ENCODE measurements at places on chromosomes 2 and 18.

GRCh38 chr2:216987252-216987821 is 127.5 kb upstream of the TNP1 start:
- no peak for DNase-seq

DNA sequence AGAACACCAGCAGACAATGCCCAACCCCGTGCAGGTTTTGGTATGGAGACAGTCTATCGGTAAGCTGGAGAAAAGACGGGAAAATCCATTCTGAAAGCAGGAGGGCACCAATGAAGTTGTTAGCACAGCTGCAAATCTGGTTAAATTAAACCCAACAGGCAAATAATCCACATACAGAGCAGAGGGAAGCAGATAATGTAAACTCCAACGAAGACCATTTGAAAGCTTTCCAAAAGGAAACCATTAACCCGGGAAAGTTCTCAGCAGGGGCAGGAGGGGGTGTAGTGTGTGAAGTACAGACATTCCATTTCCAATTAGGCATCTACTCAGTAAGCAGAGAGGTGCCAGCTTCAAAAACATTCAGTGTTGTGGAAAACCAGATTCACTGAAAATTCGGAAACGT is 10.3 kb downstream of the EDAR start:
- DNase-seq, result no peak

DNA sequence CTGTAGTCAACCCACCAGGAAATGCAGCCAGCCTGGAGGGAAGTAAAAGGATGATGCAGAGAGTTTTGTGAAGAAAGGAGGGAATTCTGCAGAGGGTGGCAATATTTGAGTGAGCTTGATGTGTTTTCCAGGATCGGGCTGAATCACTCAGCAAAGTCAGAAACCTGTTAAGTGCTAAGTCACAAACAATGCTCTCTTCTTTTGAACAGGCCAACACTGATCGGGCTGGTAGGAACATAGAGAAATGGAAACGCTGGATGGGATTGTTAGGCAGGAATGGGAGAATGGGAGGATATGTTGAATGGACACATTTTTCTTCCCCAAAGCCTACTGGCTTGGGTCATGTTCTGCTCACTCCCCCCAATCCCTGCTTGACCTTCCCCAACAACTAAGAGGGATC is 36.6 kb downstream of the KCNS3 start:
- no peak for DNase-seq

DNA sequence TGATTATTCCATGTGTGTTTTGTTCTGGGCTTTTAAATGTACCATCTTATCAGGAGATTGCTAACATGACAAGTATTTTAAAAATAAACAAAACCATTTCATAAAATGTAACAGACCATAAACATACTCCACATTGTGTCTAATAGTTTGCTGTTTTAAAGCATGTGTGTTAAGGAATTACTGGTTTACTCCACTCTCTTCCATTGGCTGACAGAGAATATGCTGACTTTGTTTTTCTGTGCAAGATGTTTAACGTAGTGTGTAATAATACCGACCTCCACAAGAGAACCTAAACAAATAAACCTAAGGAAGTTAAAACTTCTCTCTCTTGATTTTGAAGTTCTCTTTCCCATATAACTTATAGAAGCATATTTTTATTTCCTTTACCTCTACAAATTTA is 17.0 kb upstream of the TMEM18 start:
- DNase-seq, result no peak

DNA sequence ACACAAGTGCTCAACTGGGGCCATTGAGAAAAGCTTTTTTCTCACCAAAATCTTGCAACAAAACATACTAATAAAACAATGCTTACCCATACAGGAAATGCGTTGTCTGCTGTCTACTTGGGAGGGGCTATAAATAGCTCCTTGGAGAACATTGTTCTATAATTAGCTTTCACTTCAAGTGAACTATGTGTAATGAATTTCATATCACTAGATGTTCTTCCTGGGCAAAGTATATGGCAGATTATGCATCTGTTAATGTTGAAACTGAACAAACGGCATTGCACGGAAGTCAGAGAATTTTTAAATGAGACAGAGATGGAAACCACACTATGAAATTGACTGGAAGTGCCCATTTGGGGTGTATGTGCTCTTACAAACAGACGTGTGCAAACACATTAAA is 6.4 kb upstream of the NPAS2 start:
- no peak for DNase-seq

- DNase-seq, result no peak
Measured at GRCh38 chr2:96993367-96993766, 7.0 kb upstream of the FAM178B start.

- no peak for DNase-seq
Measured at GRCh38 chr2:198383392-198383791, 579.0 kb downstream of the PLCL1 start.

- no peak for DNase-seq
Measured at GRCh38 chr2:218990612-218991011, 2.6 kb downstream of the CRYBA2 start.

GRCh38 chr2:178409261-178409660 is 41.7 kb downstream of the PRKRA start:
- no peak for DNase-seq

GRCh38 chr2:46689993-46690392 is 210.6 kb downstream of the TMEM247 start:
- DNase-seq, result peak; percentile 38

- no peak for DNase-seq
Measured at GRCh38 chr2:62369541-62370202, 136.3 kb downstream of the TMEM17 start.

- no peak for DNase-seq
Measured at GRCh38 chr2:55010149-55010591, 40.1 kb downstream of the RTN4 start.

DNA sequence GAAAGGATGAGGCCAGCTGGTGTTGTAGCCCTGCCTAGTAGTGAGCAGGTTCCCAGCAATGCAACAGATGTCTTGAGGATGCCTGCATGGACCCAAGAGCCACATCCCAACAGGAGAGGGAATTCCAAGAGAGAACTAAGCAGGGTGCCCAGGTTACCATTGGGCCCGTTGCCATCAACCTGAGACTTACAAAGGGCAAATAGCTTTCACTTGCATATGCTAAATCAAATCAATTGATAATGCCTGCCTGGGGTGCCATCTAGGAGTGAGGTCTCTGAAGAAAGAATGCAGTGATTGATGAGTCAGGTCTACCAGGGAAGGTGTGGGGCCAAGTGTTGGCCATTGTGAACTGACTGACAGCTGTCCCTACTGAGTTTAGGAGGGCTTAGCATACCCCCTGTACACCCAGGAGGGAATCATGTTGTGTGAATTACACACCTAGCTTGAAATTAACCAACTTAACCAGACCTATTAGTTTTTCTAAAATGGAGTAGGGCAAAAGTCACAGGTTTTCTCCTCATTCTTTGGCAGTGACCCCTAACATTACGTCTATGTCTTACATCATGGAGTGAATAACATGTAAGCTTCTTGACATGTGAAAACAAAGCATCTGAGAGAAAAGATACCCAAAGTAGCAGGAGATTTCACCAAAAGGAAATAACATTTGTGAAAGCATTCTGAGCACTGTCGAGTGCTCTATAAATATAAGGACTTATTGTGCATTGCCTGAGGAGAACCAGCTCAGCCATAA is 32.3 kb downstream of the FHOD3 start:
- no peak for DNase-seq

DNA sequence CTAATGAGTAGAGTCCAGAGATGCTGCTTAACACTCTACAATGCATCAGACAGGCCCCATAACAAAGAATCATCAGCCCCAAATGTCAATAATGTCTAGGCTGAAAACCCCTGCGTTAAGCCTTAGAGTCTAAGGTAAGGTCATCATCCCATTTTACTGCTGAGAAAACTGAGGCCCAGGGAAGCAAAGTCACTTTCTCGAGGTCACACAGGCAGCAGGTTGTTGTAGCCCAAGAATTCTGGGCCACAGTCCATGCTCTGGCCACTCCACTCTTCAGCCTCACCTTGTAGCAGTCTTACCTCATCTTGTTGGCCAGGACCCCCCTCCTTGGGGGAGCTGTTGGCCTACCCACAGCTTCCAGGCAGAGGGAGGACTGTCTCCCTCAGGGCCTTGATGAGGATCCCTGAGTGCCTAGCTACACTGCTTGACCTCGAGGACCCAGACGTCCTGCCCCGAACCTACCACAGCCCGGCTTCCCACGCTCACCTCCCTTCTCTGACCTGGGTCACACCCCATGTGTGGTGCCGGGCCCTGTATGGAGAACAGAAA is 54.4 kb downstream of the SMAD7 start:
- DNase-seq, result no peak

- no peak for DNase-seq
Measured at GRCh38 chr2:171244970-171245782, 84.5 kb upstream of the TLK1 start.

DNA sequence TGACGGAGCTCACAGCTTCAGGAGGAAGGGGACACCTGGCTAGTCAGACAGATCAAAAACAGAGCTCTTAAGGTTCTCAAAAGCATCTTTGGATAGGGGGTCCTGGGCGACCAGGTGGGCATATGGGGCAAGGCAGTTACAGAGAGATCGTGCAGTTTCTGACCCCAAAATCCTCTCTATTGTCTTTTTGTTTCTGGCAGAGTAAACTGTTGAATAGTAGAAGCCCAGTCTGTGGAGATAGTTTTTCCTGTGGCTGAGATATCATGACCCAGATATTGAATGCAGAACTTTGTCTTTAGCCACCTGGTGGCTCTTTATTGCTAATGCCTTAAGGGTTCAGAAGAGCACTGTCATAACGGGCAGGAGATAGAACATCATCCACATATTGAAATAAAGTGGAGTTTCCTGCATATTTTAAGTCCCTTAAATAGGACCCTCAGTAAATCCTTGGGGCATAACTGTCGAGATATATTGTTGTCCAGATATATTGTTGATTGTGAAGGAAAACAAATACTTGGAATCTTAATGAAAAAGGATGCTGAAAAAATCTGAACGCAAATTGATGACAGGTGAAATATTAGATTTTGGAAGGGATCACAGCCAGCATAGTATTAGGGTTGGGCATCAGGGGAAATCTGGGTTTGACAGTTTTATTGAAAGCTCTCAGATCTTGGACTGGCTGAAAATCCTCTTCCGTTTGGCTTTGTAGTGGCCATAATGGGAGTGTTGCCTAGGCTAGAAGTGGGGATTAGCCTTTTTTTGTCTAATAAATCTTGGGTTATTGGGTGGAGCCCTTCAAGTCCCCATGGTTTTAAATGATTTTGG is 14.1 kb upstream of the ZDBF2 start:
- no peak for DNase-seq

DNA sequence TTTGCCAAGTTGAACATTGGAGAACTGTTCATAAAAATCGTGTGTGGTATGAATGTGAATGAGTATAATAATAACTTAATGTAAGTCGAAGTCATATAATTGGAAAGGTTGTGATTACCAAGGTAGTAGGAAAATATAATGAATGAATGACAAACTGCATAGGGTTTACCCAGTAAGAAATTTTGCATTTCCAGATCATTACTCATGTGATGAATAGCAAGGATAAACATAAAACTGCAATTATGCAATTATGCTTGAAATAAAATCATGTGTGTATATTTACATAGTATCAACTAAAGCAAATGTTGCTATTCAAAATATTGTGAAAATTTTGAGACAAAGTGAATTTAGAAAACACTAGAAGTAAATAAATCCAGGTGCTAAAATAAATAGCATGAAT is 1108.7 kb upstream of the TMEFF2 start:
- DNase-seq, result no peak

- no peak for DNase-seq
Measured at GRCh38 chr18:41042866-41043265, 912.2 kb upstream of the PIK3C3 start.

DNA sequence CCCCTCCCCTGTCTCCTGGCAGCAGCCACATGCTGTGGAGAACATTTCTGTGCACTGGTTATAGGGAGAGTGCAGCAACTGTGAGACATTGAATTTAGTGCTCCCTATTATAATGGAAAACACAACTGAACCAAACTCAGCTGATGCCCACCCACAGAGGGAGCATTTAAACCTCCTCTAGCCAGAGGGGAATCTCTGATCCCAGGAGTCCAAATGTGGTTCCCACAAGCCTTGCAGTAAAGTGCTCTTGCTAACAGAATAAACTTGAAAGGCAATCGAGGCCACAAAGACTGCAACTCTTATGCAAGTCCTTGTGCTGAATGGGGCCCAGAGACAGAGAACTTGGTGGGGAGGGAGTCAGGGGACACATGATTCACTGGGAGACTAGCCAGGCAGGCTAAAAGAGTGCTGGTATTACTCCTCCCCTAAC is 638.8 kb upstream of the VRK2 start:
- no peak for DNase-seq

DNA sequence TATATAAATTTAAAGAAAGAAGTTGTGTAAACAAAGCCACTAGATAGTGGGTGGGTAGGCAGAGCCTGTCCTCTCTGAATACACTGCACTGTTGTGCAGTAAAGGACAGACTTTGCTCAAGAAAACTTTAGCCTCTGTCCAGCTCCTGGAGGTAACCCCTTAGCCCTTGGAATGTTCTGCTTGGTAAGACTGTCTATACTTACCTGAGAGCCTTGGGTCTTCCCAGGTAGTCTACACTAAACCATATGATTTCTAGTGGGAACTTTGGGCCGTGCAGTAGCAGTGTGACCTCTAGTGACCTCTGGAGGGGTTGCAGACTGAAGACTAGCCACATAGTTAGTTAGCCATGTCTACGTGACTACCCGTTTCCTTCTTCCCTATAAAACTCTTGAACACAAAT is 678.3 kb upstream of the NRXN1 start:
- DNase-seq, result no peak

DNA sequence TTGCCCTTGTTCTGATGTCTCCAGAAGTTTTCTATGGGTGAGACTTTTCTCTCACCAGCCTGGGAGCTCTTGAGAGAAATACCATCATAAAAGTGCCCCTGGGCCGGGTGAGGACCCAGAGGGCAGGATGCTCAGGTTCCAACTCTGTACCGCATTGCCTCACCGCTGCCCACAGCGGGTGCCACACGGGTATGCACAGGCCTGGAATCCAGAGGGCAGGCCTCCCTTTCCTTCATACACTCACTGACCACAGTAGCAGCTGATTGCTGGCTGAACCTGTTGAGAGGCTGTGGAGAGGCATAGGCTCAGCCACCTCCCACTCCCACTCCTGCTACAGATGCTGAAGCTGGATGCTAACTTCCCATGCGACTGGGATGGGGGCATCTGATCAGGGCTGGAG is 293.8 kb downstream of the CYP26B1 start:
- DNase-seq, result no peak

GRCh38 chr18:5982332-5982731 is 87.0 kb upstream of the TMEM200C start:
- no peak for DNase-seq
